Stimulated activated CD8-positive, alpha-beta memory T cell treated with anti-CD3 and anti-CD28 coated beads, Interleukin-7, amount 100 ng/mL, for 1 hour (primary cell): ENCODE measurements at places on chromosomes 11 and 22.

GRCh38 chr11:1053121-1053901 lies 16.8 kb upstream of the MUC6 start:
- no peak for DNase-seq

- peak; percentile 57 for DNase-seq
Measured at GRCh38 chr11:69642913-69643632, 2.1 kb downstream of the CCND1 start.

- DNase-seq = no peak
Measured at GRCh38 chr11:2533587-2534133, 88.9 kb downstream of the KCNQ1 start.

DNA sequence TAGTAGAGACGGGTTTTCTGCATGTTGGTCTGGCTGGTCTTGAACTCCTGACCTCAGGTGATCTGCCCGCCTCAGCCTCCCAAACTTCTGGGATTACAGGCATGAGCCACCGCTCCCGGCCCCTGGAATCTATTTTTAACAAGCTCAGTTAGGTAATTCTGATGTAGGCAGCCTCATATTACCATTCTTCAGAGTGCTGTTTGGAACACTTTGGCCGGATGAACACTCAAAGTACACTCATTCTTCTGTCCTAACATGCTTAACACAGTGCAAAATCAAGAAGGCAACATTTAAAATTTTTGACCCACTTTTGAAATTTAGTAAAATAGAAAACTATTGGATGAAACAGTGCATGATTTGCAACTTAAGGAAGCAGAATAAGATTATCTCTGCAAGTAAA lies 586.7 kb upstream of the CHORDC1 start:
- DNase-seq = no peak

DNA sequence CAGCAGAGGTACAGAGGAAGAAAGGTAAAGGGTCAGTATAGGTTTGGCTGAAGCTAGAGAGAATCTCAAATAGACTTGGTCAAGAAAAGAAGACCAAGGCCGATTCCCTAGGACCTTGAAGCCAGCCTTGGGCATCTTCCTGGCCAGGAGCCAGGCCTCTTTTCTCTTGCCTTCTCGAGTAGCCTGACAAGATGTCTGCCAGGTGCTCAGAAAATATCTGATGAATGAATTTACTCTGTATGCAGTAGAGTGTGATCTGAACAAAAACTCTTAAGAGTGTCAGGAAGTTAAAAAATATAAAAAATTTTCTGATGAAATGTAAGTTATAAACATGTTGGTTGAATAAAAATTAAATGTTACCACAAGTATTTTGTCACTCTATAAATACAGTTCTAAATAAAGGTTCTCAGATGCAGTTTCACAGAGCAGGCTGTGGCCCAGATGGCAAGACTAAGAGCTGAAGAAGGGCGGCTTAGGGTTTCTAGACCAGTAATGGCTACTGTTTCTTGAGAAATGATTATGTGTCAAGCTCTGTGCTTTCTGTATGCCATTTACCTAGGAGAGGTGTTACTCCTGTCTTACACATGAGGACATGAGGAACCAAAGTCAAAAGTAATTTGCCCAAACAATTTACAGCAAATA lies 98.1 kb downstream of the ATXN10 start:
- no peak for DNase-seq

- DNase-seq = no peak
Measured at GRCh38 chr11:114201219-114201618, 95.0 kb upstream of the NNMT start.

DNA sequence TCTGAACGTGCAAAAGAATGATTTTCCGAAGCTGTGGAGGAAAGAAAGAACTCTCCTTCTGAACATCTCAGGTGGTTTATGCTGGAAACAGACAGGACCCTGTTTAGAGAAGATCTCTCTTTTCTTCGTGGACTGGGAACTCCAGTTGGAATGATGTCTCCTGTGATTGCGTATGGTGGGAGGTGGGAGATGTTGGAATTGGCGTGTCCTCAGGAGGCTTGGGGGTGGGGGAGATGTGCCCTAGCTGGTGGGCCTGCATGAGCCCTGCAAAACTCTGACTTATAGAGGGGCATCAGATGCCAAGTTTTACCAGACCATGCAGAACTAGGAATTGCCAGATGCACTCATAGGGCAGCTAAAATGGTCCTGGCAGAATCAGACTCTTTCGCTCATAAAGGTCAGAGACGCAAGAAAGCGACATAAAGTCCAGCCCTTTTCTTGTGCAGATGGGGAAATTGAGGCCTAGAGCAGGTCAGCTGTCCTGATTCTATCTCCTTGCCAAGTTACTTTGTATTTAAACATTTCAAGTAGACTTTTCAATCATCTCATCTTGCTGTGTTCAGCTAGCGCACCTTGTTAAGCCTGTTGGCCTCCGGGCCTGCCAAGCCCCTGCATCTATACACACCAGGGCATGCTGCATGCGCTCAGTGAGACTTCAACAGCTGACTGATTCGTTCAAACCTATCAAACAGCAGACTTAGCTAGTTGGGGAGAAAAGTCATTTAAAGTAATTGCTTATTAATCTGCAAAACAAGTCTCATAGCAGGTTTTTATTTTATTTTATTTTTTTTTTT lies 34.2 kb upstream of the EHF start:
- no peak for DNase-seq

DNA sequence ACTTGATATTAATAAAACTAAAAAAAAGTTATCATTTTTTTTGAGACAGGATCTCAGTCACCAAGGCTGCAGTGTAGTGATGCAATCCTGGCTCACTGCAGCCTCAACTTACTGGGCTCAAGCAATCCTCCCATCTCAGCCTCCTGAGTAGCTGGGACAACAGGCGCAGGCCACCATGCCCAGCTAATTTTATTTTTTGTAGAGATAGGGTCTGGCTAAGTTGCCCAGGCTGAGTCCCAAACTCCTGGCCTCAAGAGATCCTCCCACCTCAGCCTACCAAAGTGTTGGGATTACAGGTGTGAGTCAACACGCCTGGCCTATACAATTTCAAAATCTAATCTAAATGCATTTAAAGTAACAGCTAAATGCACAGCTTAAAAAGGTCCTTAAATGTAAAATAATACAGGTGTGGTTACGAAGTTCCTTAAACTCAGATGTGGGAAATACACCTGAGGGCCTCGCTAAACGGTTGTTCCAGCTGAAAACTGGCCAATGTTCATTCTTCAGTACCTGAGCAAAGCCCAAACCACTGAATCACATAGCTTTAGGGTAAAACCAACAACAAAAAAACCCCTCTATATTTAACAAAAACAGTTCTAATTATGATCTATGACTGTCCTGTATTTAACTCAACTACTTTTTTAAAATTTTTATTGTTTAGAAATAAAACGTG lies 11.8 kb downstream of the NAP1L4 start:
- no peak for DNase-seq

DNA sequence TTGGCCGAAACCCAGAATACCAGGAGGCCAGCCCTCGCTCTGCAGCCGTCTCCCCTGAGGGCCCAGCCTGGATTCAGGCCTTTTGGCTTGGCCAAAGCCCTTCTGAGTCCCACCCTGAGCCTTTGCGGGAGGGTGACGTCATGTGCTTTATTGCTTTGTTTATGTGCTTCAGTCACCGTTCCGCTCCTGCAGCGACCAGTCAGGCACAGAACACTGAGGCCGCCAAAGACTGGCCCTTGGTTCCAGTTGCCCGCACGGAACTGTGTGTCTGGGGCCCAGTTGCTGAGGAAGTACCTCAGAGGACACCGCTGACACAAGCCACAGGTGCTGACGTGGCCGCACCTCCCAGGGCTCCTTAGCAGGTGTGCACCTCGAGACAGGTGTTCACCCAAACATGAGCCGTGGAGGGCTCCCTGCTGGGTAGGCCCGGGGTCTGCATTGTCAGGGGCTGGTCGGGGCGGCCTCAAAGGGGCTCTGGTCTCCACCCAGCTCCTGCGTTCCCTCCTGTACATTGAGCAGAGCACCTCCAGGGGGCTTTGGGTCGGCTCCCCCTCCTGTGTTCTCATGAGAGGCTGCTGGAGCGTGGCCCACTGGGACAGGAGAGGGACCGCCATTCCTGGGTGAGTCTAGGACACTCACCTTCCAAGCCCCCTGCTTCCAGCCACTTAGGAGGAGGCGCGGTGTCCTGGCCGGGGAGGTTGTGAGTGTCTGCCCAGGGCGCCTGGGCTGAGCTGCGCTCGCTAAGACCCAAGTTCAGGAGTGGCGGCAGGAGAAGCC lies 376.8 kb downstream of the TBC1D22A start:
- no peak for DNase-seq

GRCh38 chr22:34068001-34068400 lies 147.7 kb upstream of the LARGE1 start:
- no peak for DNase-seq

DNA sequence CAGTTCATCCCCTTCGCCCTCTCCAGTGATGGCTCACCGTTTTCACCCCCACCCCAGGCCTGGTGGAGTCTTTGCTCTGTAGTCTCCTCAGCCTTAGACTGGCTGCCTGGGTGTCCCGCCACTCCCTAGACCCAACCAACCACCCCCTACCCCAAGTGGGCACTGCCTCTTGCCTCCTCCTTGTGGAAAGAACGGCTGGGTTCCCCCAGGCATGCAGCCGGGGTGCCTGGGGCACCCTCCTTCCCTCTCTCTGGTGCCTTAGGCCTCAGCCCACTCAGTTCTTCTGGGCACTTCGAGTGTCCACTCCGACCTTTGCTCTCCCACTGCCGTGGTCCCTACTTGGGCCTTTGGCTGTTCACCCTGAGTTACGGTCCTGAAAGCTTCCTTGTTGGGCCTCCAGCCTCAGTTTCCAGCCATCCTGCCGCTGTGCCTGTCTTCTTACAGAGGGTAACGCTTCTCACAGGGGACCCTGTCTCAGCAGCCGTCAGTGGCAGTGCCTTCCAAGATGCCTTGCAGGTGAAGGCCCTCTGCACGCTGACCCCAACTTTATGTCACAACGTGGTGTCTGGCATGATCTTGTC lies 3.1 kb downstream of the GRIK4 start:
- no peak for DNase-seq

DNA sequence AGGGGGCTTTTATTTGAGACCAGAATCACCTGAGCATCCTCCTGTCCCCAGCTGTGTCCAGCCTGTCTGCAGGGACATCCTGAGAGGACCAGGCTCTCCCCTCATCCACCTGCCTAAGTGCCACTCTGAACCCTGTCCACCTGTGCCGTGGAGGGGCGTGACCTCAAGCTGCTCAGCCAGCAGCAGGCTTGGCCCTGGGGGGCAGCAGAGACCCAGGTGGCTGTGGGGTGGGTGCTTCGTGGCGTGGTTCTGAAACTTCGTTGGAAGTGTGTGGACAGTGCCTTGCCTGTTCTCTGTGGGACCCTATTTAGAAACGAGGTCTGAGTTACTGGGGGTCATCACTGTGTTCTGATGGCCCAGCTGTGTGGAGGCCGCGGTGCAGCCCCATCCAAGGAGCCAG lies 72.7 kb downstream of the LRP5 start:
- no peak for DNase-seq

GRCh38 chr11:76280882-76281557 lies 74.7 kb upstream of the WNT11 start:
- no peak for DNase-seq

DNA sequence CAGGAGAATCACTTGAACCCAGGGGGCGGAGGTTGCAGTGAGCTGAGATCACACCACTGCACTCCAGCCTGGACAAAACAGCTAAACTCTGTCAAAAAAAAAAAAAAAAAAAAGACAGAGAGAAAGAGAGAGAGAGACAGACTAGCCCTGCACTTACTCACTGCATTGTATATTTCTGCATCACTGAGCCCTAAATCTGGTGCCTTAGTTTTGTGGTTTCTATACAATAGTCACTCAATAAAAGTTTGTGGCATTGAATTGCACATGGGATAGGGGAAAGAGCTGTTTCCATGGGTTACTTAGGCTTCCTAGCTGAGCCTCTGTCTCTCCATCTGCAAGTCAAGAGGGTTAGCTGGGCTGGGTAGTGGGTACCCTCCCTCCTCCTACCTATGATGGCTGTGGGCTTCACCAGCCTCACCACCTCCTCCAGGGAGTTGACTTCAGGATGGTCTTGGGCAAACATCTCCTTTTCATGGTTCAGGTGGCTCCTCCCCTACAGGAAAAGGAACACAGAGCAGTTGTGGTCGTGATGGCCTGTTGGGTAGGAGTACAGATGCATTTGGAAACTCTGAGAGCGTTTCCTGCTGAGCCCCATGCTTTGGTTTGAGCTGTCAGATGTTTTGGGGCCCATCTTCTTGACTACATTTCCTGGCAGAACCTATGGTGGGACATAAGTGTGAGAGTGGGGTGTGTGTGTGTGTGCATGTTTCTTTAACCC lies 73.2 kb downstream of the CCDC81 start:
- DNase-seq = no peak

DNA sequence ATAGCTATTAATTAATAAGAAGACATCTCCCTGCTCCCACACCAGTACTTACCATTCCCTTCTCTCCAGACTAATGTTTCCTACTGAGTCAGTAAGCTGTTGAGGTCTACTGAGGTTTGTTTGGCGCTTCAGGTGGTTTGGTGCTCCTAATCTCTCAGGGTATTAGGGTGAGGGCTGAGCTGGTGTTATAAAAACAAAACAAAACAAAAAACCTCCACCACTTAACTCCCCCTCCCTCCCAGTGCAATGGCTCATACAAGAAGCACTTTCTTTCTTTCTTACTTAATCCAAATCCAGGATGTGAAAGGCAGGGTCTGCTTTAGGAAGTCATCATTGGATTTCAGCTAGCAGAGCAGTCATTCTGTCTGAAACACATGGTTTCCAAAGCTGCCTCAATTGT lies 15.3 kb downstream of the CSTPP1 start:
- no peak for DNase-seq

- DNase-seq = no peak
Measured at GRCh38 chr22:17788528-17789378, 14.5 kb upstream of the BID start.

DNA sequence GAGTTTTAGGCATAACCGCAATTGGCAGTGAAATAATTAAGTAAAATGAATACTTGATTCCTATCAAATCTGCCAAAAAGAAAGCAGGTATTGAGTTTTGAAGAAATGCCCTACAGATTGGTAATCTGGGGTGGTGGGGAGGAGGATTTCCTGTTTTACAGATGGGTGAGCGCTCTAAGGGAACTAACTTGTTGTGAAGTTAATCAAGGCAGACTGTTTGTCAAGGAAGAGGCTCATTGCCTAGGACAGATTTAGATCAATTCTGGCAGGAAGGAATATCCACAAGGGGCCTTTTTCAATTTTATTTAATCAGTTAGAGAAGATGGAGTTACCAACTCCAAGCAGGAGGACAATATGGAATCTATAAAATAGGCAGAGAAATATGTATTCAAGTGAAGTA lies 271.5 kb upstream of the CCDC90B start:
- no peak for DNase-seq

DNA sequence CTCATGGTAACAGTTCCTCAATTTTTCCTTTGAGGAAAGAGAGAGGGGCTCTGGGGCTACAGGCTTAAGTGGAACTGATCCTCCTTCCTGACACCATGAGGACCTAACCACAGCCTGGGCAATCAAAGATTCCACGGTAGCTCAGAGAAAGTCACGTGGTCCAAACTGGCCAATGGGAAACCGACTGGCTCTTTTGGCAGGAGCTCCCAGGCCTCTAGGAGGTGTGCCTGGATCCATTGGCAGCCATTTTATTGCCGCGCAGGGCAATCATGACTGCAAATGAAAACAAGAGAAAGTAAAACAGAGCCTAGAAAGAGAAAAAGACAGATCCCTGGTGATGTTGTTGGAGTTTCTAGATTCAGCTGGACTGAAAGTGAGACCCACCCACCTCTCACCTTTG lies 27.3 kb upstream of the ASPHD2 start:
- DNase-seq = no peak
